Retina (tissue), 1 donor: ENCODE measurements at places on chromosomes 11 and 22.

DNA sequence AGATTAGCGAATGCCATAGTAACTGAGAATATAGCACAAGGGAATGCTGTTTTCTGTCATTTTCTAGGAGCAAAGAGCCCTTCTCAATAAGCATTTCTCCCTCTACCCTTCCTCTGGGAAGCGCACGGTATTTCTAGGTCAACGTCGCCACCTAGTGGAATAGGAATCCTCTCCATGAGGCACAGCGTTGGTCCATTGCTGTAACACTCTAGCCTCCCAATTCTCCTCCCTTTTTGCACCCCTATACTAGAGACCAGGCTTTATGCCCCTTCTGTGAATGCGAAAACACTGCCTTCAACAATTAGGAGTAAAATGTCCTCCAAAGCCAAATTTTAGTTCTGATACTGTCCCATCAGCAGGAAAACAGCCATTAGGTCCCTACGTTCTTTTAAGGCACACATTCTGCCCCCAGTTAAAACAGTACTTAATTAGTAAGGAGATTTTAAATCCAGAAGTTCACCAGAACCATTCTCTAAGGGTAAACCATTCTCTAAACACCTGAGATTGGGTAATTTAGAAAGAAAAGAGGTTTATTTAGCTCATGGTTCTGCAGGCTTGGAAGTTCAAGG, 12.8 kb upstream of the HYLS1 start:
- DNase-seq: peak; percentile 64

- DNase-seq: peak; percentile 44
These were observed 44.1 kb upstream of the SEZ6L start for GRCh38 chr22:26124991-26125725.

DNA sequence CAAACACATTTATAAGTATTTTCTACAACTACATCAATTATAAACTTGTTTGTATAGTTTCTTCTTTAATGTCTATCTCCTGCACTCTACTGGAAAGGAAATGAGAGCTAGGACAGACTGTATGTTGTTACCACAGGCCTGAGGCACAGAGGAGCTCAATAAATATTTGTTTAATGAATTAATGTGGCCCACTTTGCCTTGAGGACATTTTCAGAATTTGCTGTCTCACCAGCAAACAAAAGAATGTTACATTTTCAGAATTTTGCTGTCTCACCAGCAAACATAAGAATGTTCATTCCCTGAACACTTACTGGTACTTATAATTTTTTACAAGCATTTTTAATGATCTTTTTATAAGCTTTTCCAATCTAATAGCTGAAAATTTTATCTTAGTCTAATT, 41.9 kb upstream of the WNT7B start:
- DNase-seq: no peak

GRCh38 chr22:30167296-30167695, 79.3 kb downstream of the LIF start:
- no peak for DNase-seq

DNA sequence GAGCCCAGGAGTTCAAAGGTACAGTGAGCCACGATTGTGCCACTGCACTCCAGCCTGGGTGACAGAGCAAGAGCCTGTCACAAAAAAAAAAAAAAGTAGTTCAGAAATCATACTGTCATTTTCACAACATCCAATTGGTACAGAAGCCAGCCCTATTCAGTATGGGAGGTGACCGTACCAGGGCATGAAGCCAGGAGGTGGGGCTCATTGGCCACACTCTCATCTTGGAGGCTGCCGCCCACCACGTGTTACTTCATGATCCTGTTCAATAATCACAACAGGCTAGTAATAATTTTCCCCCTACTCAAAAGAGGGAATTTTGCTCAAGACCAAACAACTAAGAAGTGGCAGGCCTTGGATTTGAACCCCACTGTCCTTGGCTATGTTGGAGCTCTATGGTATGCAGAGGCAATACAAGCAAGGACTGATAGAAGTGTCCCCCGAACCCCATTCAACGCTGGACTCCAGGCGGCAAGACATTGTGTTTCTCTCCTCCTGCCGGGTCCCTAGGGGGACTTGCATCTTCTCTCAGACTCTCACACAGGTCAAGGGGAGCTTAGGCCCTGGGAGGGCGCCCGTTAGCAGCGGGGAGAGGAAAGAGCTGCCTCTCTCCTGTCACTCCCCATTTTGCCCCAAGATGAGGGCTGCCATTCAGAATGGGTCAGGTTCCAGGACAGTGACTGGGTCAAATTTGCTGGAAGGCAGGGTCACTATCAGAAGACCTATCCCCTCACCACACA, 40.2 kb upstream of the EMID1 start:
- DNase-seq: no peak

DNA sequence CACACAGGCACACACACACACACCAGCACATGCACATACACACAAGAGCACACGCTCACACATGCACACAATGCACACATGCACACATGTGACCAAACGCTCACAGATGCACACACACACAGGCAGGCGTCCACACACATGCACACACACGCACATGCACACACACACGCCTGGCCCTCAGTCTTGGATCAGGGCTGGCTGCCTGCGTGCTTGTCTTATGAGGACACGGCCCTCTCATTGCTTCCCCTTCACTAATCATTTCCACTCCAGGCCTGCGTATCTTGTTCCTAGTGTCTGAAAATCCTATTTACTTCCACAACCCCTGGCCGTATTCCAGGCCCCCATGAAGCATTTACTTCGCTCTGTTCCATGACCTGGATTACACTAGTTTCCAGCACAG, 740.5 kb downstream of the BRD1 start:
- peak; percentile 63 for DNase-seq

DNA sequence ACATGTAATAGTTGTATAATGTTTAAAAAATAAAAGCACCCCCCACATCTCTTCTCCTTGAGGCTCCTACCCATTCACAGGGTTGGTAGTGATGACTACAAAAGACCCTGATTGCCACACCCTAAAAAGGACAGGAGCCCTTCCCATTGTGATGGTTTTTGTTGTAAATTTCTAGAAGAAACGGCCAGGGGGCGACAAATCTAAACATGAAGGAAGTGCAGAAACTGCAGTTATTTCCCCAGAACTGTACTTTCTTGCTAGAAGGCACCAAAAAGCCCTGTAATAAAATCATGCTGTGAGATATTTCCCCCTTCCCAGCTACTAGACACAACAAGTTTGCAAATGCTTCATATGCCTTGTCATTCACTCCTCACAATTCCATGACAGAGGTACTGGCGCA, 10.8 kb downstream of the PRR5L start:
- no peak for DNase-seq
